Suppressor macrophage (primary cell): ENCODE measurements at places on chromosomes 7 and 10.

- DNase-seq: no peak
Measured at GRCh38 chr10:75782463-75783248, 351.2 kb downstream of the LRMDA start.

DNA sequence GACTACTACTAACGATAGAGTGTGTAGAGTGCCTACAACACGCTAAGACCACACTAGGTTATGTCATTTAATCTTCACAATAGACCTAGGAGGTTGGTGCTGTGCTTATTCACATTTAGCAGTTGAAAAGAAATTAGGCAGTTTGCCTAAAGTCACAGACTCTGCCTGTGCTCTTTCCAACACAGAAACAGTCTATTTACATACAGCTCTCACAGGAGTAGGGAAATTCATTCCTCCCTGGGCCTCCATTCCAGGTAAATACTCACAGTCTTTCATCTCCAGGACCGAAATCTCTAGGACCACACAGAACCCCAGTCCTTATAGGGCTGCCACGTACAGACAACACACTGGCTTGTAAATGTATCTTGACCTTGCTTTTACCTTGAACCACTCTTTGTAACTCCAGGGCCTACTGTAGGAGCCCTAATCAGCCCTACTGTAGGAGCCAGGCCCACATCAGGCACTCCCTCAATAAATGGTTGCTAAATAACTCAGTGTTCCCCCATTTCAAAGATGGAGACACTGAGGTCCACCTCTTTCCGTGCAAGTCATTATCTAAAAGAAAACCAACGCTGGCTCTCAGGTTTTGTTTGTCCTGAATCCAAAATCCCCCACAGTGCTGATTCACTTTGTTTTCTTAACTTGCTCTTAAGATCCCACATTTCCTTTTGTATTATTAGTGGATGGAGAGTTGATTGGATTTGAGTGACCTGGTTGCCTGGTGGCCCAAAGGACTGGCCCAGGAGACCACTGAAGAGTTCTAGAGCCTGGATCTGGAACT lies 146.9 kb downstream of the KCNMA1 start:
- DNase-seq: no peak

DNA sequence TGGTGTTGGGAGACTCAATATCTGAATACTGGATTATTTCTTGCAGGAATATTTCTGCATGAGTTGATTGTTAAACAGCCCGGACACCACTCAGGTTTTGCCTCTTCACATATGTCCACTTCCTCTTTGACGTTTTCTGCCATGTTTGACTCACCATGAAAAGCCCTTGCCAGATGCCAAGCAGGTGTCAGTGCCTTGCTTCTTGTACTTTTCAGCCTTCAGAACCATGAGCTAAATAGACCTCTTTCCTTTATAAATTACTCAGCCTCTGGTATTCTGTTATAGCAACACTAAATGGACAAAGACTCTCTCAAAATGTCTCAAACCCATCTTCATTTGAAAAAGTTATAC lies 24.7 kb upstream of the MACC1 start:
- DNase-seq: no peak

DNA sequence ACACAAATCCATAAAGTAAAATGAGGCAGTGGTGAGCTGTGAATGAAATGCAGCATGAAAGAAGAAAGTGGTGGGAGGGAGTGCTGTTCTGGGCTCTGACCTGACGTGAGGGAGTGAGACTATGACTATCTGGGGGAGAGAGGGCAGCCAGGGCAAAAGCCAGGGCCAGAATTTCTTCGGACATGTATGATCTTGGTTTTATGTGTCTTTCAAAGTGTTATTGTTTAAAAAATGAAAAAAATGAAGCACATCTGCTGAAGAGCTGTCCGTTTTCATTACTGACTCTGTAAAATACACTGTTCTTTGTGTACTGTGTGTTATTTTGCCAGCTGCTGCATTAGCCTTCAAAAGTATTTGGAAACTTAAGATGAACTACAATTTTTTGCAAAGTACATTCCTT lies 70.2 kb upstream of the KLF14 start:
- DNase-seq: no peak

DNA sequence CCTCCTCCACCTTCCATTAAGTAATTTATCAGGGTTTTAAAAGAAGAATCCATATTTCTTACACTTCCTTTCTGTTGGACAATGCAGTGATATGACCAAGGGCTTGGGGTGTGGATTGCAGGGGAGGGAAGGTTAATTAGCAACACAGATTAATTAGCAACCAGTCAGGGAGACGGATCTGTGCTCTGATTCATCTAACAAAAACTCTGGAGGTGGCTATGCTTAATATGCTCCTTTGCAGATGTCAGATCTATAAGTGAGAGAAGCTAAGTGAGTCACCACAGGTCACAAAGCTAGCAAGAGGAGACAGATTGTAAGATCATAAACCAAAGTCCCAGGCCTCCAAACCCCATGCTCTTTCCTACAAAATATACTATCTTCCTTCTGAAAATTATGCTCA lies 178.8 kb upstream of the ITGB1 start:
- no peak for DNase-seq
